ENCODE measurements at places on chromosomes 11 and 22. TPM values are rescaled to one million over a fixed set of nuclear protein-coding genes. Genes with fewer than 3 reads are reported as not detected.

DNA sequence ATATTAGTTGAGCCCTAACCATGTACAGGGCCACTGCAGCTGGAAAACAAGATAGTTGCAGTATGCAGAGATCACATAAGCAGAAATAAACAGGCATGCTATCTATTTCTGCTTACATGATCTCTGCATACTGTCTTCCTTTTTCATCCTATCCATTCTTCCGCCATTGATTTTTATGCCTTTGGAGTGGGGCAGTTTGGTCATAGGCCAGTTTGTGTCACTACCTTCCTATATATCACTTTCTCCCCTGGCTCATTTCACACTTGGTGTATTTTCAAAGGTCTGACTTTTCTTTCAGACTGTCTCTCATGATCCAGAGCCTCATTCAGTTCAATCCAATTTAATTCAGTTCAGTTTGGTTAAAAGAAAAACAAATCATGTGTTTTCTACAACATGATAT lies 829.6 kb downstream of the KCNA4 start:
- no peak for DNase-seq

GRCh38 chr11:64086258-64087123 lies 50.8 kb downstream of the FLRT1 start:
- DNase-seq: no peak

GRCh38 chr11:68128682-68129327 lies 7.6 kb upstream of the CHKA start:
- DNase-seq: no peak

DNA sequence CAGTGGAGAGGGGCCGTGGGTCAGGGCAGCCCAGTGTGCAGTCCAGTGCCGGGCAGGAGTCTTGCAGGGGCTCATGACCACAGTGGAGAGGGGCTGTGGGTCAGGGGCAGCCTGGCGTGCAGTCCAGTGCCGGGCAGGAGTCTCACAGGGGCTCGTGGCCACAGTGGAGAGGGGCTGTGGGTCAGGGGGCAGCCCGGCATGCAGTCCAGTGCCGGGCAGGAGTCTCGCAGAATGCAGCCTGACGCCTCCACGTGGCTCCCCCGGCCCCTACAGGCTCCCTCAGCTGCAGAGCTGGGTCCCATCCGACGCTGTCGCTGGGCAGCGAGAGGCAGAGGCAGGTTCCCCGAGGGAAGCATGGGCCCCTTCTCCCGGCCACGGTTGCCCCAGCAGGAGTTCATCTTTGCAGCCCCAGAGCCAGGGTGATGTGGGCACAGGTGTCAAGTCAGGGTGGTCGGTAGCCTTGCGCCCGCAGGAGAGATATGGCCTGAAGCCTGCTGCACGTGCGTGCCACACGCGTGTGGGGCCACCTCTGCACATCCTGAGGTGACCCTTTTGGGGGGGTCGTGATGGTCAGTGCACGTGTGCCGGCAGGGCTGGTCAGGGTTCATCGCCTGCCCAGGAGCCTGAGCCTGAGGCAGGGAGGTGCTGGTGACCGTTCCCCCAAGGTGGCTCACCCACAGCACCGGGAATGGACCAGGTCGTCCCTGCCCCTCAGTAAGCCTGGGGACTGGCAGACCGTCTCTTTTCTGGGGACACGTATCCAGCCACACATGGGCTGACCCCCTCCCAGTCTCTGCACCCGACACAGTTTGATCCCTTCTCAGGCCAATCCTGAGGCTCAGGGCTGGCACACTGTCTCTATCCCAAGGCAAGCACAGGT lies 2.9 kb downstream of the IFITM5 start:
- DNase-seq: no peak

DNA sequence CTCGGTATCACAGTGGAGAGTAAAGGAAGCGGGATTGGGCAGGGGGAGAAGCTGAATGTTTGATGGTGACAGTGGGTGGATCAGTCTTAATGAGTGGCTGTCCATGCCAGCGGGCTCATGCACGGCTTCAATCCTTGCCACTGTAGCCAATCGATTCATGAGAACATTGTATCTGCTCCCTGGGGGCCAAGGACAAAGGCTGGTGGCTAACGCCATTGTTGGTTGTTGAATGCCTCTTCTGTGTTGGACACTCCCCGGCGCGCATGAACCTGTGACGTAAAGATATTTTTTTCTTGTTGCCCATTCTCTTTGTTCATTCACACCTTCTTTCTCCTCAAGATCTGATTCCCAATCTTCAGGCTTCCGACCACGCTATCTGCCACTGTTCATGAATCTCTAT lies 20.9 kb upstream of the ATXN10 start:
- no peak for DNase-seq

DNA sequence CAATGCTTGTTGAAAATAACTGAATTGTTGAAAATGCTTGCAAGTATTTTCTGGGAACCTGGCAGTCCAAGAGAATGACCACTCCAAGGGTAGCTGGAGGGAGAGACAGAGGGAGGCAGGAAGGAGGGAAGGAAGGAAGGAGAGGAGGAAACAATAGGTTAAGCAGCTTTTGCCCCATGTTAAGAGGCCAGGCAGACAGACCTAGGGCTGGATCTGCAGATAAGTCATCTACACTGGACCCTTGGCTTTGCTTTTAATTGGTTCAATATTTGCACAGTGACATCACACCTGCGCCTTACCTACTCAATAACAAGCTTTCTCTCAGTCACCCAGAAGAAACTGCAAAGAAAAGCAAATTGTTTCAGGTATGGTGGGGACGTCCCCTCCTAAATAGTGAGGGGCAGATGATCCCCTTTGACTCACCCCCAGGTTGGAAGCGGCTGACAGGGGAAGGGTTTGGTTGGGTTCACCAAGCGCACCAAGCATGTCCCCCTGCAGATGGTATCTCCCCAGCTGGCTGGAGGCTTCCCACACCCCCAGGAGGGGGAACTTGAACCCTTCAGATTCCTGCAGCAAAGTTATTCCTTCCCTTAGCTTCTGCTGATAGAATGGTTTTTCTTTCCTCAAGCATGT lies 24.3 kb downstream of the MYH9 start:
- DNase-seq: no peak

- DNase-seq: no peak
Observed at GRCh38 chr11:34977089-34977912, 60.9 kb downstream of the PDHX start.

DNA sequence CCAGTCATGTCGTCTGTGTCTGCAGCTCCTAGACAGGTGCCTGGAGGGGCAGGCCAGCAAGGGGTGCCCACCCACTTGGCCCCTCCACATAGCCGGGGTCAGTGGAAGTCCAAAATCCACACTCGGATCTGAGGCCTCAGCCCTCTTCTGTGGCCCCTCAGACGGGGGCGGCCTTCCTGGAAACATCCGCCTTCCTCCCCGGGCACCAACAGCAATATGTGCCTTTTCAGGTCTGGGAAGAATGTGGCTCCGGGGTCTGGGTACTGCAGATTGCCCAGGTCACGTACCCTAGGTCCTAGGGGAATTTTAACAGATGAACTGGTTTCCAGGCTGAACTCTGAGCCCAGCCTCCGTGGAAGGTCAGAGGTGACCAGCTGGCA lies 208.6 kb downstream of the CTTN start:
- DNase-seq: no peak

- DNase-seq: no peak
Observed at GRCh38 chr11:109426442-109427240, 4.7 kb downstream of the C11orf87 start.

GRCh38 chr22:30426388-30427353 lies 1.1 kb downstream of the MTFP1 start:
- DNase-seq: no peak

GRCh38 chr11:131503017-131503416 lies 132.6 kb downstream of the NTM start:
- DNase-seq: no peak

DNA sequence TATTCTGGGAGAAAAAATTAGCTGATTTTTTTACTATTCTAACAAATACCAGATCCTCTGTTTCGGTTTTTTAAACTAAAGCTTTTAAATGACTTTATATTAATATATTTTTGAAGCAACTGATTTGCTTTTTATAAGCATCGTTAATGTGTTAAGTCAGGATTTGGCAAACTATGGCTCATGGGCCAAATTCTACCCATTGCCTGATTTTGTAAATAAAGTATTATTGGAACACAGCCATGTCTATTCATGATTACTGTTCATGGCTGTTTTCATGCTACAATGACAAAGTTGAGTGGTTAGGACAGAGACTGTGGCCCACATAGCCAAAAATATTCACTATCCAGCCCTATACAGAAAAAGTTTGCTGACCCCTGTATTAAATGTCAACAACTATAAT lies 29.6 kb downstream of the BTBD10 start:
- DNase-seq: no peak

- no peak for DNase-seq
Observed at GRCh38 chr11:107172996-107173395, 154.7 kb upstream of the GUCY1A2 start.

PLAAT4 gene
- total RNA-seq: 43.5 TPM

OOSP4A gene
- total RNA-seq: not detected

CCDC188 gene
- total RNA-seq: not detected

DNAJB13 gene
- not detected for total RNA-seq

PGA4 gene
- 7.6 TPM for total RNA-seq

FXYD2 gene
- total RNA-seq: 2.7 TPM

CDC42EP2 gene
- 27.7 TPM for total RNA-seq

Measured in vagina (tissue), 2 donors.